ENCODE measurements at places on chromosomes 4 and X.

DNA sequence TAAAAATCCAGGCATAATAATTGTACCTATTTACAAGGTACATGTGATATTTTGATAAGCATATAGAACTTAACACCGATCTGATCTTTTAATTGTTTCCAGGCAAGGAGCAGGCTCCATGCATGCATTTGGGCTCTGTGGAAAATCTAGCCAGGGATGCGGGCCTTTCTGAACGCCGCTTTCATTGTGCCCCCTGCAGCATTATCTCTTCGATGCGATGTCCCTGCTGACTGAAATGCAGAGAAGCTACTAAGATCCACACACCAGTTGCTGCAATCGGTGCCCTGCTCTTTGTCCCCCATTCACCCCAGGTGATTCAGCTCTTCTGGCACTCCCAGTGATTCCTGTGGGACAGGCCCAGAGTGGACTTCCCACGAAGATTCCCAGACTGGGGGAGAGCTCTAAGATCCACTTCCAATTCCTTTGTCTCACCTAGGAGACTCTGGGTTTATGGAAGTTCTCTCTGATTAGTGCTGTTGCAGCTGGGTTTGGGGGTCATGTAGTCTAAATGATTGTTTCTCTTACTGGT, 254.3 kb upstream of the AGA start:
- DNase-seq = peak; percentile 1

DNA sequence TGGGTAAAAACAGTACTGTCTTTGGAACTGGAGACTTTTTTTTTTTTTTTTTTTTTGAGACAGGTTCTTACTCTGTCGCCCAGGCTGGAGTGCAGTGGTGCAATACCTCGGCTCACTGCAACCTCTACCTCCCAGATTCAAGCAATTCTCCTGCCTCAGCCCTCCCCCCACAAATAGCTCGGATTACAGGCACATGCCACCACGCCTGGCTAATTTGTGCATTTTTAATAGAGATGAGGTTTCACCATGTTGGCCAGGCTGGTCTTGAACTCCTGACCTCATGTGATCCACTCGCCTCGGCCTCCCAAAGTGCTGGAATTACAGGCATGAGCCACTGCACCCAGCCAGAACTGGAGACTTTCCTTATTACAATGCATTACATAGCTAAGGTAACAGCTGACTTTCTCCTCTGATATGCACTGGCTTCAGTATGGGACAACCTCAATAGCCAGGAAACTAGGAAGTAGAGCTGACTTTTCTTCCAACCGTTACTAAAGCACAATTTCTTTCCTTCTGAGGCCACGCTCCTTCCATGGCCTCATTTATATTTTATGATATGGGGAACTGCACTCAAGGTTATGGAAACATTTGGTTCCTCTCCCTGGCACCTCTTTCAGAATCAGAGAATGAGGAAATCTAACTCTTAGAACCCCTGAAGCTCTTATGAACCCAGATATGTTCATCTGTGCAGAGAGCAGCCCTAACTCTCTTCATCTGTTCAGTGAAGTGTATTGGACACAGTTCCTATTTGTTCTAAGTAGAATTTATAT, 53.5 kb upstream of the FAM9B start:
- DNase-seq = no peak

DNA sequence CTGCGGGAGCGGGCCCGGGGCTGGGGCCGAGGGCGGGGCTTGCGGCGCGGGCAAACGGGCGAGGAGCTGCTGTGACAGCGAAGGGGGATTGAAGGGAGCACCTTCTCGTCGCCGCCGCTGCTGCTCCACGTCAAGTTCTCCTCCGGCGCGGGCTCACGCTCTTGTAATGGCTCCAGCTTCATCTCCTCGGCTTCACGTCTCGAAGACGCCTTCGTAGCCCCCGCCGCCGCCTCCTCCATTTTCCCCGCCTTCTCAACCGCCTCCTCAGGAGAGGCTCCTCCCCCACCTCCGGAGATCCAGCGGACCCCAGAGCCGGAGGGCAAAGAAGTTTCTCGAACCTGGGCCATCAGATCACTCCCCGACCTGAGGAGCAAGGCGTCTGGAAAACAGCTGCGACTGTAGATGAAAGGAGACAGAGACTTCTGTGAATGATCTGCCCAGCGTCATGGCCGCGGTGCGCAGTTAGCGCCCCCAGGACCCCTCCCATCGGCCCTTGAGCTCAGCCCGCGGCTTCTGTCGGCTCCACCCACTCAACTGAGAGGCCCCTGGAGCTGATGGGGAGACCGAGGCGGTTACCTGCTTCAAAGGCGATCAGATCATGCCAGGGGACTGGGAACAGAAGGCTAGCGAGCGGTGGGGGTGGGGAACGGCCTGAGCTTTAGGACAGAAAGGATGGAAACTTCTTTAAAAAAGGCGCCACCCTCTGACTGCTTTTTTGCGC, 895 bp downstream of the USP51 start:
- DNase-seq = no peak

DNA sequence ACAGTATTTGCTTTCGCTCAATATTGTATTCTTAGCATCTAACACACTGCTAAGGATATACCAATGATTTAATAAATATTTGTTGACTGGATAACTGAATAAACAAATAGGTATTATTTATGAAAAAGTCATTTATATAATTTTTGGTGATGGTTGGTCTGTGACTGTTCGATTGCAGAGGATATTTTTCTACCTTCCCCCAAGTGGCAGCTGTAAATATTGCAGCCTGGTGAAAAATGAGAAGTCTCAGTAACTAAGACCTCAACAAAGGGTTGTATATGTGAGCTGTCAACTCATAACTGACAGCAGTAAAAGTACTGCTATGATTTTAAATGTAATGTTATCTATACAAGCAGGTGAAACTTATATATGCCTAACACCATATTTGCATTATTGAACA, 36.0 kb downstream of the HTR2C start:
- no peak for DNase-seq

DNA sequence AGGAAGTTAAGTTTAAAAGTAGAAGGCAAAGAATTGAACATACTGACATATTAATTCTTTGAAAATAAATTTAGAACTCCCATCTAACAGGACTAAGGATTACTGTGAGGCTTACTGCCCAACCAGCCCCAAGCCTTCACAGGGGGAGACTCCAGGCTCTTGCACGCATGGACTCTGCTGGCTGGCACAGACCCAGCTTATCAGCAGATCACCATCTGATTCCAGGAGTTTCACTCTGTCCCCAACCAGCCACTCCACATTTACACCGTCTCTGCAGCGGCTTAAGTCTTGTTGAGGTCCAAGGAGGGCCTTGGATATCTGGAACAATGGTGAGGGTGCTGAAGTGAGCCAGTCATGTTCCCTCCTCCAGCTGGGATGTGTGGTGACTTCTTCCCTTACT, 16.4 kb upstream of the OTUD4 start:
- DNase-seq = no peak

DNA sequence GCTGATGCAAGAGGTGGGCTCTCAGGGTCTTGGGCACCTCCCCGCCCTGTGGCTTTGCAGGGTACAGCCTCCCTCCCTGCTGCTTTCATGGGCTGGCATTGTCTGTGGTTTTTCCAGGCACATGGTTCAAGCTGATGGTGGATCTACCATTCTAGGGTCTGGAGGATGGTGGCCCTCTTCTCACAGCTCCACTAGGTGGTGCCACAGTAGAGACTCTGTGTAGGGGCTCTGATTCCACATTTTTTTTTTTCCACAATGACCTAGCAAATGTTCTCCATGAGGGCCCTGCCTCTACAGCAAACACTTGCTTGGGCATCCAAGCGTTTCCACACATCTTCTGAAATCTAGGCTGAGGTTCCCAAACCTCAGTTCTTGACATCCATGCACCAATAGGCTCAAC, 657.9 kb upstream of the CT83 start:
- no peak for DNase-seq

DNA sequence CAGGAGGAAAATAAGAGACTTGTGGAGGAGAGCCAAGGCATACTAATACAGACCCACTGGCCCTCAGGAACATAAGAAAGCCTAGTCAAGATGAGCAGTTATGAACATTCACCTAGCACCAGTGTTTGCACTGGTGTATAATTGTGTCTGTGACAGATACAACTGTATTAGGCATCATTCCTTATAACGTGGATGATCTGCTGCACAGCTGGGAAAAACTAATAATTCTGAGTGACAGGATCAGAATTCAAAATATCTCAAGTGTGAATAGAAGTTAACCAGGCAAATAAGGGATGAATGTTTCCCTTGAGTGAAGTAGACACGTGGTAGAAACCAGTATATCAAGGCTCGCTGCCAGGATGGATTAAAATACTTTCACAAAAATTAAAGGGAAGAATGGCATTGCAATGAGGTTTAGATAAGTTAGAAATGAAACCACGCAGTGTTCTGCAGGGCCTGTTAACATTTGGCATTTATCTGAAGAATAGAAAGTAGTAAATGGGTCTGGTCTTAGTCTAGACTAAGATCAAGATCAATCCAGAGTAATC, 325.9 kb downstream of the EPHA5 start:
- DNase-seq = no peak

- DNase-seq = no peak
These were observed 69.2 kb upstream of the PLS3 start for GRCh38 chrX:115491766-115492165.

DNA sequence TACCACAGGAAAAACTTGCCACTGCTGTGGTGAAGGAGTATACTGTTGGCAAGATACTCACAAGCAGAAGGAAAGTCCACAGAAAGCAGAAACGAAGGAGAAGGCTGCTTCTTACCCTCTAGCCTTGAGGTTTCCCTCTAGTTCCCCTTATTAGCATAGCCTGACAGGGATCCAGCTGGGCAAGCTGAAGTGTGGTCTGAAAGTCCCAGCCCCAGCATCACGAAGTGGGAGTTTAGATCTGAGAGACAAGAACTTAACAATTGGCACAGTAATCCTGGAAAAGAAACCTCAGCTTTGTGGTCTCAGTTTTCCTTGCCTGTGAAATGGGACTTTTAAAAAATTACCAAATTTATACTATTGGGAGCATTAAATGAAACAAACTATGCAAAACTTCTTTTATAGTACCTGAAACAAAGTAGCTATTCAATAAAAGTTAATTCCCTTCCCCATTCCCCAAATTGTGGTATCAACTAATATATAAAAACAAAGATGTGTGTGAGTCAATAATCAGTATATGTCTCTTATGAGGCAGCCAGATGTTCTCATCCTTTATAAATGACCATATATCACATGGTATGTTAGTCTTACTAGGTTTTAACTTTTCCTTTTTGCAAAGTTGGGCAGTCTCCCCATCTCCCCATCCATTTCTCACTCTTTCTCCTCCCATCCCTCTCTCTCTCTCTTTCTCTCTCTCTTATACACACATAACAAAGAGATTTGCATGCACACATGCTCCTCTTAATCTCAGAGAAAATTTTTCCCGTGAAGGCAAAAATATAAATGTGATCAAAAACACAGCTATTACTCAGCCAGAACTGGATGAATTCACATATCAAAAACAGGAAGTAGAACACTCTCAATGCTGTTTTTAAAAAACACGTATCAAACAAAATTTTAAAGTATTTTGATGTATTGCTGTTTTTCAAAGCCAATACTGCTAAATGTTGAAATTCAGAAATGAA, 57.8 kb downstream of the SCFD2 start:
- DNase-seq = no peak

- no peak for DNase-seq
These were observed 283.7 kb downstream of the PACRGL start for GRCh38 chr4:20983763-20984575.

DNA sequence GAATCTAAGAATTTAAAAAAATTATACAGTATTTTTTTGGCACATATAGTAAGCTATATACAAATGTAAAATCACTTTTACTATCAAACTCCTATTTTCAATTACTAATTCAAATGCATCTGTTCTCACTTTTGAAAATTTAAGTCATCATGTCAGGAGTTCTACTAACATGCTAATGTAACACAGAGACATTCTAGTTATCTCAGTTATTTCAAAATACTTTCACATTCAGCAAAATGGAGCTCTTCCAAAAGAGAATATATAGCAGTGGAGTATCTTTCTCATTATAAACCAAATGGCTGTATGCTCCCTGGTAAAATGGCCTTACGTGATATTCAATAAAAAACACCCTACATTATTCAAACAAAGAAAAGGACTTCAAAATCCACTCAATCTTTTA, 42.3 kb downstream of the RFC1 start:
- no peak for DNase-seq

GRCh38 chrX:108000751-108001150, 18.6 kb upstream of the TEX13B start:
- no peak for DNase-seq

GRCh38 chrX:148156986-148157385, 175.8 kb downstream of the FMR1NB start:
- DNase-seq = no peak

DNA sequence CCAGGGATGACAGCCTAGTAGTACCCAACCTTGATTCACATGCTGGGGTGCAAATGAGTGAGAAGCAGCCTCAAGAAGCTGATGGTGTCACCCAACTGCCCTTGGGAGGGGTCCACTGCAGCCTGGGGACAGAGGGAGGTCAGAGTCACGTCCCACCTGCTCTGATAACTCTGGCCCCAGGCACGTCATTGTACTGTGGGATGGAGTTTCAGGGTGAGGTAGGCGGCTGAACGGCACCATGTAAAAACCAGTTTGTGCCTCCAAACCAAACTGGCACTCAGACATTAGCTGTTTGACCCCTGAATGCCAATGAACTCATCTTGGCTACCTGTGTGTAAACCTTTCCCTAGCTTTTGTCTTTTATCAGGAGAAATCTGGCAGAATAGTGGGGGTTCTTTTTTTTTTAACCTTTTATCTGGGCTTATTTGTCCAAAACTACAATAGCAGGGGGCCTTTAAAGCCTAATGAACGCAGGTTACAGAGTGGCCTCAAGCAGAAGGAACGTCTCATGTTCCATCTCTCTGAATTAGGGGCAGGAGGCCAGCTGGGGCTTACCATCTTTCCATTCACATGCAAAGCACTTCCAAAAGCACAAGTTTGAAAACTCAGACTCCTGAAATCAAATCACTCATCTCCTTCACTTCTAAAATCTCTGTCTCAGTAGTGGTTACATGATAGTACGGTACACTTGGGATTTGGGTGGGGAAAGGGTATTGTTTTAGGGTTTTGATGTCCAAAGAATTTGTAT, 89.4 kb downstream of the IRF2 start:
- DNase-seq = no peak

DNA sequence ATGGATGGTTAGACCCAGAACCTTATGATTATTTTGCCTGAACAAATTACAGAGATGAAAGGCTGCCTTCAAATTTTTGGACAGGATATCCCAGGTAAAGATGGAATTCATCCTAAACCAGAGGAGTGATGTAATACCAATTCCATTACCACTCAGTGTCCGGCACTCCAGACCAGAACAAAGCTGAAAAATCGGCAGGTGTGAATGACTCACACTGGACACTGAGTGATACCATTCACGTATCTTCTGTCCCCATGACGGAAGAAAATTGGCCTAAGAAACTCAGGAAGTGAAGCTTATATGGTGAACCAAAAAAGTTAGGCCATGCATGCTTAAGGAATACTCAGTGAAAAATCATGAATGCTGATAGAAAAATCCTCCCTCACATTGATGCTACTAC, 34.5 kb downstream of the PALLD start:
- DNase-seq = no peak

- no peak for DNase-seq
These were observed 323.3 kb downstream of the DCTD start for GRCh38 chr4:182593864-182594263.

Measured in iPS DF 6.9 (cell line).